Hypothalamus (tissue), 51 donors: ENCODE measurements at places on chromosomes 7 and 10.

DNA sequence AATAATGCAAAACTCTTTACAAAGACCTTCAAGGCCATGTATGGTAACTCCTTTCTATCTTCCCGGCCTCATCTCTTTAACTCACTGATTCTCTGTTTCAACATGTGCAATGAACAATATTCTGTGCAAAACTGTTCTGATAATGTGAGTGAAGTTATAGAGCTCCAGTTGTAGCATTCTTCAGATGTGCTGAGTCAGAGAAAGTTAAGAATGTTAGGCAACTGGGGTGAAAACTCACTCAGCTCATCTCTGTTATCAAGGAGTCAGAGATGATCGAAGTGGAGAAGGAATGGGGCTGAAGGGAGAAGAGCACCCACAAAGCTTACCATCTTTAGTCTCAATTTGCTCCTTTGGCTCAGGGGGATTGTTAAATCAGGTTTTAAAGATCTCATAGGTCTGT, 344.7 kb upstream of the NPSR1 start:
- DNase-seq: no peak

- no peak for DNase-seq
Measured at GRCh38 chr10:23063045-23063972, 32.1 kb upstream of the MSRB2 start.

- DNase-seq: no peak
Measured at GRCh38 chr10:29951441-29951931, 107.9 kb downstream of the JCAD start.

DNA sequence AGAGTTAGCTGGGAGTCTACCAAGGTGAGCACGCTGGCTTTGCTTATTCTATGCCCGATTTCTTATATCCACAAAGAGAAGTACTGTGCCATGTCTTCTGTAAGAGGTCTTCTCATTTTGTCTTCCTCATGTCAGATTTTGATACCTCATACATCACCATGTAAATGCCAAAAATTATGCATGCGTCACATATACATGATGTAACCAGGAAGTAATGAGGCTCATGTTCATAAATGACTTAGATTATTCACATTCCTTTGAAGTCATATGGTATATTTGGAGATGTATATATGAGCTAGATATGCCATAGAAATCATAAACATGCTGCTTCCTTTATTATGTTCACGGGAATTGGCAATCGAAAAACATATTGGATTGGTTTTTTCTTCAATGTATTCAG, 97.7 kb upstream of the CELF2 start:
- DNase-seq: no peak

DNA sequence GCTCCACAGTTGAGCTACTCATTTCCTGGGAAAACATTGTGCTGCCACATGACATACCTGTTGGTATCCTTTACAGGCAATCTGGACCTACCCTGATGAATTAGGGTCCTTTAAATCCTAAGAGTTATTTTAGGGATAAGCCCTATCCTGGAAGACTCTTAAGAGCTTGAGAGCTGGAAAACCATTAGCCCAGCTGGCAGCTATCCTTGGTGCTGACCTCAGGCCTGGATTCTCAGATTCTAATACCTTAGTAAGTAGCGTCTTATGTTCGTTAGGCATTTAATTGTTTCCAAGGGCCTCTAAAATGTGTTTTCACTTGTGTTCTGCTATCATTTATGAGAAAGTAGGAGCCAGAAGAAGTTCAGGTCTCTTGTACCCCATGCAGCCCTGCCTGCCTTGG, 93.0 kb upstream of the SORCS3 start:
- no peak for DNase-seq

DNA sequence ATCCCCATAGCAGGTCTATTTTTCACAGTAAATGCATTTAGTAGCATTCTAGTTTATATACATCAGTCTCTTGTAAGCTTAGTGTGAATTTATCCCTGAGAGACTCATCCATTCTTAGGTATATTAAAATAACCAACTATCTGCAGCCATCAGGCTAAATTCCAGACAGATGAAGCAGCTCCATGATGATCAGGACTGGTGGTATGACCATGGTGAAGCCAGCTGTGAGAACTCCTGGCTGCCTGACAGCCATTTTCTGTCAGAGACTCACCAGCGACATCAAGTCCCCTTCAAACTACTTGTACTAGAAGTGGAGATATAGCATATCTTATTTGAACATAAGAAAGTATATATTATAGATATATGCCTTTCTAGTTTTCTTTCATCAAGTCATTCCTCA, 70.3 kb upstream of the GSDME start:
- DNase-seq: no peak

DNA sequence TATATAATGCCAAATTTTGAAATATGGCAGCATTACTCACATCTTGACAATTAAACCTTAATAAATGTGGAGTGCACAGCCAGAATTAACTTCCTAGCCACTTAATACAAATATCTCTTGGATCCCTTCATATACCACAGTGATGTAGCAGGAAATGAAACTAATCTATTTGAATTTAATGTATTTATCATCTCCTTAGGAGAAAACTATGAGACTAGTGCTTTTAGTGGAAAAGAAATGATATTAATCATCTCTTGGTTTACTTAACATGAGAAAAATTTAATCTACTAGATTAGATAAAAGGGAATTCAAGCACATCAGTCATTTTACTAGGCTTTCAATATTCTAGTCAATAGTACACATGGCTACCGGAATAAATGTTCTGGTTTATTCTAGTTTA, 55.7 kb upstream of the GPR22 start:
- DNase-seq: no peak

DNA sequence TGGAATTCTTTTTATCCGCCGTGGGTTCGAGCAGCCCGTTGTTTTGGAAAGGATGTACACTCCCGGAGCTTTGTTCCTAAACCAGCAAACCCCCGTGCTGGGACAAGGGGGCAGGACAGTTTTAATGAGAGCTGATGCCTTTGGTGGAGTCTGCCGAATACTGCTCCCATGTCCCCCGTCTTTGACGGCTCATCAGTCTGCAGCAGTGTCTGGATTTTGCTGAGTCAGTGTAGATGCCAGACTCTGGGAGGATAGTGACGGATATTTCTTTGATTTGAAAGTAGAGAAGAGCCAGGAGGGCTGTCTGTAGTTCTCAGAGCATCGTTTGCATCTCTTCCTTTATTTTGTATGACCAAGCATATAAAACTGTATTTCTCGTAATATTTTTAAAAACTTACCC, 74.9 kb upstream of the BTBD16 start:
- DNase-seq: no peak

- DNase-seq: no peak
Measured at GRCh38 chr7:66323114-66323796, 118.1 kb downstream of the TPST1 start.

DNA sequence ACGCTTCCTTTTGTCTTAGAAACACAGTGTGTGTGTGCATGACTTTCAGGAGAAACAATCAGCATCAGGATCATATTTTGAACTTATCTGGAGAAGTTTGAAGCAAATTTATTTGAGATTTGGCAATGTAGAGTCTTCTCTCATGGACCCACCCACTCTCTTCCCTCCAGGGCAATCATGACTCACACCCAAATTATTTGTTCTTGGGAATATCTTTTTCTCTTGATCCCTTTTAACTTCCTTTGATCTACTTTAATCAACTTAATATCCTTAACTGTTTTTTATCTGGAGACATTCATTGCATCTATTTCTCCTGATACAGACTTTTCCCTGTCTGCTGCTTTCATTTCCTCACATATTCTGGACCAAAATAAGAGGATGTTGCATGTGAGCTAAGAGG, 1174.3 kb downstream of the GATA3 start:
- DNase-seq: no peak

DNA sequence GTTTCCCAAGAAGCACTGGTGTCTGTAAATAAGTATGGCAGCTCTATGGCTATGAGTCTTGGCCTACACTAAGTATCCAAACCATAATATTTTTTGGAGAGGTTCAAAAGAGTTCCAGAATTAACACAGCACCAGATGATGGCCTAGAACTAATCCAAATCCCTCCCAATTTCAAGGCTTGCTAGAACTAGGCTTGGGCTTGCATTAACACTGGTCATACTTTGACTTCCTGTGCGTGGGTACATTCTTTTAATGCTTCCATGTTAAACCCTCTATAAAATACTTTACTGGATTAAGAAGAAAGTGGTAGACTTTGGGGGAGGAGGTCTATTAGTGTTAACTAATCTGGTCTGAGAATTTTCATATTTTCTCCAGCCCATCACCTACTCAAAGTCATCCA, 3.1 kb downstream of the AASS start:
- no peak for DNase-seq

GRCh38 chr7:117399820-117400422, 27.4 kb downstream of the ASZ1 start:
- no peak for DNase-seq

DNA sequence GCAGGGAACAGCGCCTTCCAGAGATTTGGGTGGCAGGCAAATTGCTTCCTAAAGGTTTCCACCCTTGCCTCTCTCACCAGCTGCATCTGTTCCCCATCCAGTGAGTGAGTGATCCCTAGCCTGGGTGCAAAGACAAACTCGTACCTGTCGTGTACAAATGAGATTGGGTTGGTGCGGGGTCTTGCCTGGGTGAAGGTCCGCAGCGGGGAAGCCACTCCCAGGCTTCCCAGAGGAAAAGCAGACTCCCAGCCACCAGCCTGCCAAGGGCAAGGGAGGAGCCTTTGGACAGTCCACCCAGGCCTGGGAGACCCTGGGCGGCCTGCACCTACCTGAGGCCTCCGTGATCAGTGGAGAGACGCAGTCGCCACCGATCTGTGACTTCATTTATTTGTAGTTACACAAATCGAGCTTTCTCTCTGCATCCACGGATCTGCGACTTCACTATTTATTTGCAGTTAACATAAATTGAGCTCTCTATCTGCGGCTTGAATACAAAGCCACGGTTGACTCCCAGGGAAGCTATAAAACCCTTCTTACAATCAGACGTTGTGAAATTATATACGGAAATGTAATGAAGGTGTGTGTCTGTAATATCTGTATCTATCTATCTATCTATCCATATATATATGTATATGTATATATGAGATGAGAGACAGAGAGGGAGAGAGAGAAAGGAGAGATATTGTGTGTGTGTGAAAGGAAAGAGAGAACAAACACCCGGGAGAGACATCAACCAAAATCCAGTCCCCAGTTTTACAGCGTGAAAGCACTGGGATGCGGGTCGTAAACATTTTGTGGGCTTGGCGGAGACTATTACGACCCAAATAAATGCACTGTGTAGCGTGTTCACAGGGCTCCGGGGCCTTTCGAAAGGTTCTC, 3.0 kb upstream of the HOXA7 start:
- no peak for DNase-seq

GRCh38 chr7:107277331-107277730, 108.5 kb downstream of the HBP1 start:
- no peak for DNase-seq

DNA sequence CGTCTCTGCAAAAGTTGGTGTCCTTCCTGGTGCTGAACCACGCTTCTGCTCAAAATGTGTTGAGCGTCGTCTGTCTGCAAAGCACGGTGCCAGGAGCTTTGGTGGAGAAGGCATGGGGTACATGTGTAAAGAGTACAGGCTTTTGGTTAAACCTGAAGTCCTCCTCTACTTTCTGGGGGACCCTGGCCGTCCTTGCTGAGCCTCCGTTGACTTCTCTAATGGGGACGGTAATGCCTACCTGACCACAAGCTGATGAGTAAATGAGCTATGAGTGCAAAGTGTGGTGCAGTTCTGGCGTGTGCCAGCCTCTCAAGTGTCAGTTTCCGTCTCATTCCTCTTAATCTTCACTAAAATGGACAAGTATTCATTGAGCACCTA, 527 bp upstream of the HERPUD2 start:
- DNase-seq: no peak

DNA sequence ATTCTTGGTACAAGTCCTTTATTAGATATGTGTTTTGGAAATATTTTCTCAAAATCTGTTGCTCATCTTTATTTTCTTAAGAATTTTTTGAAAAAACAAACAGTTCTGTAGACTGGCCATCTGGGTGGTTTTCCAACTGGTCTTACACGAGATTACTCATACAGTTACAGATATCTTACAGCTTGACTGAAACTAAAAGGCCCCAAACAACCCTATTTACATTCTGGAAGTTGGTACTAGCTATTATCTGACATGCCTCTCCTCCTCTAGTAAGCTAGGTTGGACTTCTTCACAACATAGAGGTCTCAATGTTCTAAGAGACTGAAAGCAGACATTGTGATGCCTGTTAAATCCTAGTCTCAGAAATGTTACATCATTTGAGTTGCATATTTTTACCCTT, 52.0 kb downstream of the ZNF22 start:
- no peak for DNase-seq

DNA sequence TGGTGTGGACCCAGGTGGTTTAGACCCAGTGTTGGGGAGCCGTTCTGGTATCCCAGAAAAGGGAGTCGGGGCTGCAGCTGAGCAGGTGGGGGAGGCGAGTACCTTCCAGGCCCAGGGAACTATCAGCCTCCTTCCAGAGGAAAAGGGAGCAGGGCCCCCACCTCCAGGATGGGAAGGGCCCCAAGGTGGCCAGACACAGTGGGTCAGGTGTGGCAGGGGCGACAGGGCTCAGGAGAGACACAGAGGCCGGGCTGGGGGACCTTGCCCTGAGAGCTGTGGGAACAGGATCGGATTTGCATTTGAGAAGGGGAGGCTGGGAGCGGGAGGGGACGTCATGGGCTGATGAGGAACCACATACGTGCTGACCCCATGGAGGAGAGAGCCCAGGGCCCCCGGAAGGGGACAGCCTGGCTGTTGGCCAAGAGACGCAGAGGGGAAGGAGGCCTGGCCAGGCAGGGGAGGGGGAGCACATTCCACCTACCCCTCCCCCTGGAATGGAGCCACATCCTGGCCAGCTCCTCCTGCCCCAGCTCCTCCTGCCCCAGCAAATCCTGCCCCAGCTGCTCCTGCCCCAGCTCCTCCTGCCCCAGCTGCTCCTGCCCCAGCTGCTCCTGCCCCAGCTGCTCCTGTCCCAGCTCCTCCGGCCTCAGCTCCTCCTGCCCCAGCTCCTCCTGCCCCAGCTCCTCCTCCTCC, 9.7 kb upstream of the TTYH3 start:
- no peak for DNase-seq

DNA sequence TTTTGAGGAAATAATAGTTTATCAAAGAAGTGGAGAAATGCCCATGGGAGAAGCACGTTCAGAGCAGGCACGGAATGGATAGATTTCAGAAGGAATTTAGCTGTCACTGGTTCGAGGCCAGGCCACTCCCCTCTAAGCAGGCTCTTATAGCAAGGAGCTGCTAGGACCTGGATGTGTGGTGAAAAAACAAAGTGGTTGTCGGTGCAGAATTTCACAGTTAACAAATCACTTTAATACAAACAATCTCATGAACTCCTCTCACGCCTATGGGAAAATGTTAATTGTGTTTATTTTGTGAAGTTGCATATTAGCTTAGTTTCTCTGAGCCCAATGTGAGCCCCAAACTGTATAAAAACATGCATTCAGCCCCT, 176.3 kb downstream of the PKD1L1 start:
- DNase-seq: no peak

- DNase-seq: no peak
Measured at GRCh38 chr10:4141471-4141870, 356.5 kb upstream of the KLF6 start.

DNA sequence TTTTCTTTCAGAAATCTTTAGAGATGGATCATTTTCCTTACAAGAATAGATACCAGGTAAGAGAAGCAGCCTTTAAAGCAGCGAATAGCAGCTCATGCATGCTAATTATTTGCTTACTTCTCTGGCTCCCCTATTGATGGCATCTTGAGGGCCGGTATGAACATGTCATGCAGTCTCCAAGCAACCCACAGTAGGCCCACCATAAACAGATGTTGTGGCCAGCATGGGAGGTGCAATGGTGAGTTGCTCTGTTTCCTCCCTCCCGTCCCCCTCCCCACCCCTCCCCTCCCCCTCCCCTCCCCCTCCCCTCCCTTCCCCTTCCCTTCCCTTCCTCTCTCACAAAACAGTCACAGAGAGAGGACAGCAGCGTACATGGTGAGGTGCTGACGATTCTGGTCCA, 9.7 kb upstream of the ZNF273 start:
- no peak for DNase-seq
